ENCODE measurements at places on chromosomes 1 and 21. TPM values are rescaled to one million over a fixed set of nuclear protein-coding genes. Genes with fewer than 3 reads are reported as not detected.

Gene SUSD4
- total RNA-seq, result 1.7 TPM

Gene TNNI3K
- total RNA-seq, result 0.63 TPM

- H3K4me1 ChIP-seq, result peaks cover 22% of the 10 kb centered on the region
- no peaks in the 10 kb centered on the region for H3K27me3 ChIP-seq
- no peak overlapping the region for H3K4me3 ChIP-seq
Measured at GRCh38 chr1:44045064-44045463, 13.8 kb upstream of the SLC6A9 start.

DNA sequence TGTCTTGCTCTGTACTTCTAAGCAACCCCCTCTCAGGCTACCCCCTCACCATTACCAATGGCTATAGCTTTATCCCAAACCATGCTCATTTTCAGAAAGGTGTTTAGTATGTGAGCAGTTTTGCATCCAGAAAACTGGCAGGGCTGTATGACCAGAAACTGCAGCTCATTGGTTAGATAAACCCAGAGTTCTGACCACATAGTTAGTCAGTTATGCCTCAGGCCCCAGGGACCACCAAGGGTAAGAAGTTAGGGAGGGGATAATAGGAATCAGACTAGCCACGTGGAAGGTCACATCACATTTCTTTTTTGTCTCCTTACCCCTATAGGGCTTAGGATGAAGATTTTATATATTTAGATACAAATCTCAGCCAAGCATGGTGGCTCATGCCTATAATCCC, 1.2 kb downstream of the ITGA10 start:
- peaks cover 14% of the 10 kb centered on the region for H3K36me3 ChIP-seq
- peaks cover 22% of the 10 kb centered on the region for H3K4me1 ChIP-seq
- H3K27ac ChIP-seq, result no peak overlapping the region
- no peak overlapping the region for H3K4me3 ChIP-seq
- H3K27me3 ChIP-seq, result no peaks in the 10 kb centered on the region
- no peak for DNase-seq

DNA sequence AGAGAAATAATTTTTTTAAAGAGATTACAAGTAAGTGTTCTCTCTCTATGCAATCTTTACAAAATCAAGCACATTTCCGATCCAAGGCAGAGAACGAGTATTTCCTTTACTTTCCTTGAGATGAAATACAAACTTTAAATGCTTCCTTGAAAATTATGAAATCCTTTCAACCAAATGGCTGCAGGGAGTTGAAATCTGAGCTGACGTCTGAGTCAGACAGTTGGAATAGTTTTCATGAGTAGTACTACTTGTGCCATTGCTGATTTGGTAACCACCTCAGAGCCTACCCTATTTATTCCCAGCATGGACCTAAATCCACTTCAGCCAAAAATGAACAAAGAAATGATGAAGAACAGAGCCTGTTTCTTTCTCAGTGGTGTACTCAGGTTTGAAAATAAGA, 183.6 kb downstream of the GIPC2 start:
- H3K27ac ChIP-seq, result no peak overlapping the region
- H3K36me3 ChIP-seq, result no peaks in the 10 kb centered on the region
- no peak overlapping the region for H3K4me3 ChIP-seq
- DNase-seq, result no peak
- no peaks in the 10 kb centered on the region for H3K27me3 ChIP-seq
- peaks cover under 1% of the 10 kb centered on the region for H3K4me1 ChIP-seq
